ENCODE measurements at places on chromosomes 2 and 18.

GRCh38 chr2:78541088-78541450, 484.4 kb upstream of the REG3G start:
- no peak for DNase-seq

DNA sequence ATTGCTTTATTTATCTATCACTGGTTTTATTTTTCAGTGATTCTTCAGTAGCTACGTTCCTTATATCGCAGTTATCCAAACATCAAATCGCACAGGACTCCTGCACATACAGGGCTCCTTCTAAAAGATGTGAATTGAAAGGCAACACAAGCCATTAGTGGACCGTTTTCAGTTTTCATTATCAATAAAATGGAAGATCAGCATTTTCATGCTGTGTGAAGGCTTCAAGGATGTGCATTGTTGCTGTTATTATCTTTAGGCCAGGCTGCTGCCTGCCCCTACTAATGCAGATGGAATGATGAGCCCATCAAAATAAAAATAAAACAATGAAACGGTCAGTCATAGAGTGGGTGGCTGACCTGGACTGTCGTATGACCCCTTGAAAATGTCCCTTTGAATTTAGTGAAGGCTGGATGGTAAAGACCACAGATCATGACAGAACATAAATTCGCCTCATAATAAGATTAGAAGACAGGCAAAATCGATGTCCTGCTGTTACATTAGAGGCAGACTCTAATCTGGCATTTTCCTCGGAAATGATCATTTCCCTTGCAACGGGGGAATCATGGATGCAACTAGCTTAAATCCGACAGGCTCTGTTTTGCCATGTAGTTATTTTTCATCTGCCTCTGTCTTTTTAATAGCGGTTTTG, 32.9 kb downstream of the ITGB6 start:
- DNase-seq, result no peak

DNA sequence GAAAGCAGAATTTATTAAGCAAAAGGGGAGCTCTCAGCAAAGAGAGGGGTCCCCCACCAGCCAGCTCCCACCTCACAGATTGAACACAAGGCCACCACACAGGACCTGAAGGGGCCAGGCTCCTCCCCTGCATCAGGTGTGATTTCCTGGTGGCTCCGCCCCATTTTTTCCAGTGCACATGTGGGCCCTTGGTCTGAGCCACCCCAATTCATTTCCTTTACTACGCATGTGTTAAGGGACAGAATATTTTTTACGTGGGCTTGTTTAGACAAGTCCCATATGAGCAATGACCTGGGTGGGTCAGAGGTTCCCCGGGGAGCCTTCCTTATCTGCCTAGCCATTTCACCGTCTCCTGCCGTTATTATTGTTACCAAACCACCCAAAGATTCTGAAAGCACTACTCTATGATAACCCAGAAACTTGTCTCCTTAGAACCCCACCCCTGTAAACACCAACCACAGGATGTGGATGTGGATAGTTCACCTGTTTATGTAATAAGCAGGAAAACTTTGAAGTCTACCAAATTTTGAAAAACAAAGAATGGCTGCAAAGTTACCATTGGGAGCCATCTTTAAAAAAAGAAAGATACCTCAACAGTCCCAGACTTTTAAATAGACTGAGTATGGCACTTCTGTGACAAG, 191.7 kb downstream of the CD226 start:
- no peak for DNase-seq

- DNase-seq, result peak; percentile 30
Measured at GRCh38 chr2:171159372-171160118, 1.1 kb downstream of the TLK1 start.

GRCh38 chr18:58132595-58133261, 88.7 kb downstream of the NEDD4L start:
- DNase-seq, result no peak

- DNase-seq, result peak; percentile 38
Measured at GRCh38 chr2:15142069-15142689, 419.0 kb downstream of the NBAS start.

DNA sequence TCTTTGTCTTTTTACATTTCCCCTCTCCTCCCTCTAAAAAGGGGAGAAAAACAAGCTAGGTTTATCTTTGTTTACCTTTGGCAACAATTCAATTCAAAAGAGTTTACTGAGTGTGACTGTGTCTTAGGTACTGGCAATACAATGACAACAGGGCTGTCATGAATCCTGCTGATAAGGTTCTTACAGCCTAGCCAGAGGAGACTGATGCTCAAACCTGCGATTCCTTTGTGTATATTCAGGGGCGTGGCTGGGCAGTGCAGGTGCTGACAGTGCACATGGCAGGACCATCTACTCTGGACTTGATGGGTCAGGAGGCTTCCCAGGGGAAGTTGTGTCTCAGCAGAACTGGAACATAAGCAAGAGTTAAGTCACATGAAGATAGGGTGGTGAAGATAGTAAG, 23.2 kb upstream of the TTN start:
- DNase-seq, result peak; percentile 45

DNA sequence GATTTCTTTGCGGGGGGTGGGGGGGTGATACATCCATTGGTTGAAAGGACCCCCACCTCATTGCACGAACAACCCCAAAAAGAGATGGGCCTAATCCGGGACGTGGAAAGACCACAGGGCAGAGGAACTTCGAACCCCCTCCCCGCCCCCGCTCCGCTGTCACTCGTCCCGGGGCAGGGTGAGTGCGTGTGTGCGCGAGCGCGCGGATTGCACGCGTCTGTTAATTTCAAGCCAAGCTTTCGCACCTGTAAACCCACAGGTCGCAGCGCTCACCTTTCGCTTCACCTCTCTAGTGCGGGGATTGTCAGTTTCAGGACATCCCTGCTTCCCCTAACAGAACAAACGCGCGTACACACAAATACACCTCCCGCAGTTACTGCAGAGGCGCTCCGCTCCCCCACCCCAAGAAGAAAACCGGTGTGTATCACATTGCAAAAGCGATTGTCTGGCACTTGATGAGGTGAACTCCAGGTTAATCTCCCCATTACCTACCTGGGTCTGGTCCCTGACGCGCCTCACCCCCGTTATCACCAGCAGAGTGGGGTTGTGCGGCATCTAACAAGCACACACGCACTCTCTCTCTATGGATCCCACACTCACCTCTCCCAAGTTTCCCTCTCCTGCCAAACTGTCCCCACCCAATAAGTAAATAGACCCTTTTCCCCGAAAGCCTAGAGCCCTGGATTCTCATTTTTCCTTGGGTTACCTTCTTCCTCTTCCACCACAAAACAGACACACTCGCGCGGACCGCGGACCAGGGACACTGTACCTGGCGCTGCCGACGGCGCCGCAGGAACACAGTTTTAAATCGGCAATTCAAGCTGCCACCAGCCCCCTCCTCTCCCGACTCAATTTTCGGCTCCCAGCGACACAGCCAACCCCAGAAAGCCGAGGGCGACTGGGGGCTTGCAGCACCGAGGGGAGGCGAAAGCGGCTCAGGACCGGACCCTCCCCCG, 1.0 kb downstream of the CYP26B1 start:
- DNase-seq, result no peak

GRCh38 chr2:217468042-217468830, 534.6 kb downstream of the TNS1 start:
- DNase-seq, result no peak

GRCh38 chr2:57899898-57900297, 146.7 kb upstream of the VRK2 start:
- no peak for DNase-seq

- DNase-seq, result no peak
Measured at GRCh38 chr2:88697370-88698026, 6.0 kb downstream of the RPIA start.

- DNase-seq, result no peak
Measured at GRCh38 chr18:13615432-13615861, 110.9 kb downstream of the FAM210A start.

DNA sequence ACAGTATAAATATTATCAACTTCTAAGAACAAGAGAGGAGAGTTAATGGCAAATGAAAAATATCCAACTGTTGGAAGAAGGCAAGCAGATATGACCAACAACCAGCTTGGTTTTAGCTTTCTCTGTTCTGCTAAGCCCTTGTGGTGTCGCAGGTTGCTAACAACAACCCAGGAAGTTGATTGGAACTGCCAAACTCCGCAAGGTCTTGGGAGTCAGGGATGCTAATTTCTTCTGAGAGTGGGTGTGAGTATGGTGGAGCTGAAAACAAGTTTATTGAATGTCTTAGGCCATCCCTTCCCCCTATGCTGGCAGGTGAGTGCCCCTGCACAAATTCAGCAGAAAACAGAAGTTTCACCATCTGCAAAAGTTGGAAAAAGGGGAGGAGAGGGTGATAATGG, 17.5 kb downstream of the BZW1 start:
- DNase-seq, result no peak

- no peak for DNase-seq
Measured at GRCh38 chr18:72826736-72827135, 41.1 kb downstream of the NETO1 start.

GRCh38 chr2:237700512-237701032, 73.2 kb downstream of the LRRFIP1 start:
- DNase-seq, result peak; percentile 54

DNA sequence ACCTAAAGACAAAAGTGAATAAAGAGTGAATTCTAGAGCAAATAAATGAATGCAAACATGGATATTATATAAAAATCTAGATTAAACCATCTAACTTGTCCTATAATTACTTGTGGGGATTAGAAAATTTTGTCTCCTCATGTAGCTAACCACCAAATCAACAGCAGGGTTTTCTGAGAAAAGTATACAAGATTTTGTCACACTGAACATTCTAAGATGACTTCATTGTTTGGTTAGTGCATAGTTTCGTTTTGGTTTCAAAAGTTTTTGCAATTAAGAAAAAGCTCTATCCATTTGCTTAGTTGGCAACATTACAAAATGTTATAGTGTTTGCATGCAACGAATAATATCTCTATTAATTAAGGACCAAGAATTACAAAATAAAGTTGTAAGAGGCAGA, 125.0 kb downstream of the LRP2 start:
- DNase-seq, result no peak

DNA sequence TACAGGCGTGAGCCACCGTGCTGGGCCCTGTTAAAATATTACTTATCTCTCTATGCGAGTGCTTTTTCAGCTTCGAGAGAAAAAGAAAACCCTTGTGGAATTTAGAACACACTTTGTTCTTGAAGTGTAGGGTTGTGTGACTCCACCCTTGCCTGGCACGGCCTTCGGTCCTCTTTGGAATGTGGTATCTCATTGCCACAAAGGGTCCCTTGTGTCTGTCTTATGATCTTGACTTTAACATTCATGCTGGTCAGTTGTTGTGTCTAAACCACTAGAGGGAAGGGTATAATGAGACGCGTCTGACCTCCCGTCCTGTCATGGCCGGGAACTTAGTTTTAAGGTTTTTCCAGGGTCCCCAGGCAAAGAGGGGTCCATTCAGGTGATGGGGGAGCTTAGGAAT, 246.4 kb downstream of the VAPA start:
- DNase-seq, result no peak

DNA sequence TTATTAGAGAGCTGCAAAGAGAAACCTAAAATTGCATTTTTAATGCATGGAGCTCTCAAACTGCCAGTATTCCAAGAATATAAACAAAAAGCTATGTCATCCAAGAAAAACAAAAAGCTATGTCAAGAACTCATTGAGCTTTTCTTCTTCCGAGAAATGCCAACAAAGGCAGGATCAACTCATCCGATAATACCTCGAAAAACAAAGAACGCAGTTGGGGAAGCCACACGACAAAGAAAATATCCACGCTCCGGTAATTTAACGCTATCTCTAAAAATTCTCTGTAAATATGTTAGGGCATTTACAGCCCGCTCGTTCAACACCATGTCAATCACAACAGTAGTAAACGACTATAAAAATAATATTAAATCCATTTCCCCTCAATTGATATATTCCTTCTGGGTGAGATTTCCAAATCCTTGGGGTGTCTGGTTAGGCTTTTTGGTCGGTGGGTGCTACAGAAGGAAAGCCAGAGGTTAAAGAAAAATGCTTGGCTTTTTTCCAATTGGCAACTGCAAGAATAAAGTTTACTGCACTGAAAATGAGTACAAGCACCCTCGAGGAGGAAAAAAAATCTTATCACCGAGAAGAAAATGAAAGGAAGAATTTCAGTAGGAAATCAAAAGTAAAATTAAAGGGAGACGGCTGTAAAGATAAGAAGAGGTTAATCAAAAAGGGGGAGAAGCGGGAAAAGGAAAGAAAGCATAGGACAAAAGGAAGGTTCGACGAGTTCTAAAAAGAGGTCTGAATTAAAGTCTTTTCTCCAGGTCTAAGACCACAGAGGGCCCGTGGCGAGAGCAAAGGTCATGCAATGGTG, 856 bp downstream of the TIA1 start:
- DNase-seq, result peak; percentile 47

GRCh38 chr2:149223472-149224095, 106.8 kb upstream of the LYPD6 start:
- DNase-seq, result no peak

- no peak for DNase-seq
Measured at GRCh38 chr2:167579826-167580225, 667.6 kb downstream of the STK39 start.

GRCh38 chr18:75070235-75070624, 138.7 kb downstream of the PTGR3 start:
- DNase-seq, result no peak

DNA sequence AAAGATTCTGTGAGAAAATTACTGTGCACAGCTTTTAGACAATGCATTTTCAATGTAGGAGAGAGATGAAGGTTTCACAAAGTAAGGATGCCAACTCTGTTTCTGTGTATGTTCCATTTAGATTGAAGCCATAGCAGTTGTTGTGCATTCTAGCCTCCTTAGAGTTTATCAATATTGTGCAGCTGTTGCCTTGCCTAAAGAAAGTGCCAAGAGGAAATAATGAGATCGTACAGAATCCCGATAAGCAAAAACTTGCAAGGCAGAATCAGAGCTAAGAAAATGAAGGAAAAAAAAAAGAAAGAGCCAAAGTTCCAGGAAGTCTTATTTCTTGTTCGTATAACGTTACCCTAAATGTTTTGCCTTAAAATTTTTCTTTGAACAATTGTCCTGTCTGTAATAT, 965.0 kb downstream of the DCDC2C start:
- DNase-seq, result no peak

DNA sequence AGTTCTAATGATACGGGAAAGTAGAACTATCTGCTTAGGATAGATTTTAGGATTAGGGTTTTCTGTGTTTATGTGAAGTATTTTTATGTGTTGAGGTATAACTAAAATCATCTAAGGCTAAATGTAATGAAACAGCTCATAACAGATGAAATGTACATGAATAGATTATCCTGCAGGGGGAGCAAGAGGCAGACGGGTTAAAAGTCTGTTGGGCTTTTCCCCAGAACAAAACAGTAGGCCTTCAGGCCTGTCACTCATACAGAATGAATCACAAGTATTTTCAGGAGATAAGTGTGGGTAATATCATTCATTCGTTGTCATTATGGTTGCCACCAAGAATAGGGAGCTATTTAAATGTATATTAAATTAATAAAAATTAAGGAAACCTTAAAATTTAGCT, 107.9 kb upstream of the IL1R2 start:
- DNase-seq, result peak; percentile 11
